ENCODE measurements at places on chromosomes 13 and 19.
A peak's percentile ranks its signal among the peaks of the same experiment; 100 is the strongest.

- no peak for DNase-seq
Observed at GRCh38 chr13:109743706-109744453, 42.5 kb downstream of the IRS2 start.

GRCh38 chr19:6060600-6061375, 49.5 kb downstream of the RFX2 start:
- no peak for DNase-seq

DNA sequence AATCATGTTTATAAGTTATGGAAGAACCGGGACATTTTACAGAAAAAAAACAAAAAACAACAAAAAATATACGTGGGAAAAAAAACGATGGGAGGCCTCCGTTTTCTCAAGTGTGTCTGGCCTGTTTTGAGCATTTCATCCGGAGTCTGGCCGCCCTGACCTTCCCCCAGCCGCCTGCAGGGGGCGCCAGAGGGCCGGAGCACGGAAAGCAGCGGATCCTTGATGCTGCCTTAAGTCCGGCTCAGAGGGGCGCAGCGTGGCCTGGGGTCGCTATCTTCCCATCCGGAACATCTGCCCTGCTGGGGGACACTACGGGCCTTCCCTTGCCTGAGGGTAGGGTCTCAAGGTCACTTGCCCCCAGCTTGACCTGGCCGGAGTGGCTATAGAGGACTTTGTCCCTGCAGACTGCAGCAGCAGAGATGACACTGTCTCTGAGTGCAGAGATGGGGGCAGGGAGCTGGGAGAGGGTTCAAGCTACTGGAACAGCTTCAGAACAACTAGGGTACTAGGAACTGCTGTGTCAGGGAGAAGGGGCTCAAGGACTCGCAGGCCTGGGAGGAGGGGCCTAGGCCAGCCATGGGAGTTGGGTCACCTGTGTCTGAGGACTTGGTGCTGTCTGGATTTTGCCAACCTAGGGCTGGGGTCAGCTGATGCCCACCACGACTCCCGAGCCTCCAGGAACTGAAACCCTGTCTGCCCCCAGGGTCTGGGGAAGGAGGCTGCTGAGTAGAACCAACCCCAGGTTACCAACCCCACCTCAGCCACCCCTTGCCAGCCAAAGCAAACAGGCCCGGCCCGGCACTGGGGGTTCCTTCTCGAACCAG, 1.8 kb upstream of the APOE start:
- peak; percentile 51 for DNase-seq

GRCh38 chr19:32241932-32242710, 103.3 kb upstream of the ZNF507 start:
- no peak for DNase-seq

DNA sequence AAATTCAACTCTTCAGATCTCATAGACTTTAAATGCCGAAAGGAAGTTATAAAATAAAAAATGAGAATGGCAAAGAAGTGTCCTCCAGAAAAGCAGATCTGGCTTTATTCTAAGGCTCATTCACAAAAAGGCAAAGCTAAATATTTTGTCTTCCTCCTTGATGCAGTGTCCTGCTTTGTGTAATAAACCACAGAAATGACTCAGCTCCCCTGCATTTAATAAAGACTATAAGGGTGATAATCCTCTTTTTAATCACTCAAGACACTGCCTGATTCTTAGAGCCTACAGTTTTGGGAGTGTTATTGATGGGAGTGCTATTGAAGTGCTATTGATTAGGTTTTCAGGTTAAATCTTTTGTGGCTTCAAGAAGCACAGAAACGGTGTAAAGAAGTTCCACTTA, 482.0 kb downstream of the PCDH20 start:
- DNase-seq: no peak

GRCh38 chr19:49680421-49681351, 3.6 kb downstream of the PRMT1 start:
- peak; percentile 92 for DNase-seq

DNA sequence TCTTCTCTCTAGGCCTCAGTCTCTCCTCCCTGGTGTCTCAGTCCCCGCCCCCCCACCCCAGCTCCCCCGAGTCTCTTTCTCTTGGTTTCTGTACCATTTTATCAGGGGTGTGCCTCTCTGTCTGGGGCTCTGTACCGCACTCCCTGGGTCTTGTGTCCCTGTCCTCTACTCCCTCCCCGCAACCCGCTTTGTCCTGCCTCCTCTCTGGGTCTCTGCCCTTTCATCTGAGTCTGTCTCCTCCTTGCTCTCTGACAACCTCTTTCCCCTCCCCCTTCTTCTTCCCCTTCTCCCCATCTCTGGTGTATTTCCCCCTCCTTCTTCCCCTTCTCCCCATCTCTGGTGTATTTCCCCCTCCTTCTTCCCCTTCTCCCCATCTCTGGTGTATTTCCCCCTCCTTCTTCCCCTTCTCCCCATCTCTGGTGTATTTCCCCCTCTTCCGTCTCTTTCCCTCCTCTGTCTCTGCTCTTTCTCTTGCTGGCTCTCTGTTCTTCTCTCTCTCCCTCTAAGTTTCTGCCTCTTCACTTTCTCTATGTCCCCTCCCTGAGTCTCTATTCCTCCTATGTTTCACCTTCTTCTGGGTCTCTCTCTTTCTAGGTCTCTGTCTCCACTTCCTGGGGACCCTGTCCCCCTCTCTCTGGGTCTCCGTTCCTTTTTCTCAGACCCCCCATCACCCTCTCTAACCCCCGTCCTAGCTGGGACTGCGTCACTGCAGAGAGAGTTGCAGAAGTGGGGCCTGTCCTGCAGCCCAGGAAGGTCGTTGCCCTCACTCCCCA, 2.2 kb upstream of the KCNC3 start:
- DNase-seq: no peak

DNA sequence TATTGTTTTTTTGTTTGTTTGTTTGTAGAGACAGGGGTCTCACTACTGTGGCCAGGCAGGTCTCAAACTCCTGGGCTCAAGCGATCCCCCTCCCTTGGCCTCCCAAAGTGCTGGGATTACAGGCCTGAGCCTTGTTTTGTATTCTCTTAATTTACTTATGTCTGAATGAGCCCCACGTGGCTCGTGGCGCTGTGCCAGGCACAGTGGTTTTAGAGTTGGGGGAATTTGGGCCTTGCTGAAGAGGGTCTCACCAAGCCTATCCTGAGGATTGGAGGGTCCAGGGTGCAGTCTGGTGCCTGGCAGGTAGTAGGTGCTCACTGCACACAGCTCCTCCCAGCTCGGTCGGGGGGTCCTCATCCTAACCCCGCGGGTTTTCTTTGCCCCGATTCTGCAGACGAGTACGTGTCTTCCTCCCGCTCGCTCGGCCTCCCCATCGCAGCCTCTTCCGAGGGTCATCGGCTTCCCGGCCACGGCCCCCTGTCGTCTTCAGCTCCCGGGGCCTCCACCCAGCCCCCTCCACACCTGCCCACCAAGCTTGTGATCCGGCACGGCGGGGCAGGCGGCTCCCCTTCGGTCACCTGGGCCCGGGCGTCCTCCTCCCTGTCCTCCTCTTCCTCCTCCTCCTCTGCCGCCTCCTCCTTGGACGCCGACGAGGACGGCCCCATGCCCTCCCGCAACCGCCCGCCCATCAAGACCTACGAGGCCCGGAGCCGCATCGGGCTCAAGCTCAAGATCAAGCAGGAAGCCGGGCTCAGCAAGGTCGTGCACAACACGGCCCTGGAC, 12.1 kb upstream of the EHD2 start:
- no peak for DNase-seq

DNA sequence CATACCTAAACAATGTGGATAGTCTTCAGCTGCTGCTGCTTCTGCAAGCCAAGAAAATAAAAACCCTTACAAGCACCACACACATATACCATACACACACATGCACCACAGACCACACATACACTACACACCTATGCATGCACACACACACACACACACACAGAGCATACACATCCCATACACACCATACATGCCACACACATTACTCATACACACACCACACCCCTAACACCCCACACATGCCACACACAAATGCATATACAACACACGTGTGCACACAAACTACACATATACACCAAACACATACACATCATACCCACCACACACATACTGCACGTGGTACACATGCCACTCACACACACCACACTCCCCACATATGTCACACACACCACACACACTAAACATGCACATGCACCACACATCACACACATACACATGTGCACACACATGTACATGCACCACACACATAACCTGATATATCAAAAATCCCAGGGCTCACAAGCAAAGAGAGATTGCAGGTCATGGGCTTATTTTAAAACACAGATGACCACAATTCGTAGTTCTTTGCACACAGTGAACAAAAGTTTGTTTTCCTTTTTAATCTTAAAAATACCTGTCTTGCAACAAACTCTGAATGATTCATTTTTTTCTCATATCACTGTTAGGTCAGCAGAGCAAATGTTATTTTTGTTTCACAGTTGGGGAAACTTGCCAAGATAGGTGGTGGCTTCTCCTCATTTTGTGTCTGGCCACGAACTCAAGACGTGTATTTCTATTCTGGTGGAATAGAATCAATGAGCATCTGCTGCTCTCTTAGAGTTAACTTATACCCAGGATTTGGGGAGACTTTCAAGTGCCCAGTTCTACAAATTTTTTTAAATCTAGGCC, 456.6 kb downstream of the FGF9 start:
- DNase-seq: no peak

DNA sequence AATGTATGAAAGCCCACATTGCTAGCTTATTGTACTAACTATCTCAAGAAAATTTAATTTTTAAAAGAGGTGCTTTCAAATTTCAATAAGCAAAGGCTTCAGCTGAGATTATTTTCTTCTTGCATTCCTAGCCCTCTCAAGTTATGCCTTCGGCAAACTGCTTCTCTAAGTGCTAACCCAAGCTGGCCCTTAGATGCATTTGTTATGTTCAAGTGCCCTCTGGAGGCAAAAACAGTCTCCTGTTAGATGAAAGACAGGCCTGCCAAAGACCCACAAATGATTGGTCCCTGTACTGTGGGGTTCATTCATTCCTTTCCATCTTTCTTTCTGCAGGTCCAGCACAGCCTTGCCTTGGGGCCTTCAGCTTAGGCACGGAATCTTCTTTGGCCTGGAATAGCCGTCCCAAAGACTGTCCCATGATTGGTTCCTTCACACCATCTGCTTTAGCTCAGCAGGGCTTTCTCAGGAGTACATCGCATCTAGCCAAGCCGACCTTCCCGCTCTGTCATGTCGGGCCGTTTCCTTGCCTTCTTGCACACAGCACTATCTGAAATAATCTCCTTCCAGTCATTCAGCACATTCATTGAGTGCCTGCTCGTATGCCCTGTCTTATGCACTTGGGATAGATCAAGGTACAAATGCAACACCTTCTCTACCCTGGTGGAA, 26.4 kb upstream of the TPTE2 start:
- no peak for DNase-seq

DNA sequence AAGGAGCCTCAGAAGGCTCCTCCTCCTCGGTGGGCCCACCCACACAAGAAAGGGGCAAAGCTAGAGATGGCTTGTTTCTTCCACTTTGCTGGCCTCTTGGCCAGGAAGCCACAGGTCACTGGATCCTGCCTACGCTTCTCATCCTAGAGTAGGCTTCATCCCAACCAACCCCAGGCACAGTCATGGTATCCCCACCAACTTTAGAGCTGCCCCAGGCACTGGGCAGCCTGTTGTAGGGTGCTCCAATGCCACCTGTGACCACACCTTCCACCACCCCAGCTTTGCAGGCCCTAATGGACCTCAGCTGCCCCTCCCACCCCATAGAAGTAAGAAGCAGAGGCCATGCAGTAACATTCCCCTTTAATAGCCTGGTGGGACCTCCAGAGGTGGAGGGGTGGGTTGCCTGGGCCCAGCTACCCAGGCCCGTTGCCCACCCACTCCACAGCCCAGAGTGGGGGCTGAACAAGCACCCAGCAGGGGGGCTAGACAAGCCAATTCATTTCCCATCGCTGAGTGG, 522 bp upstream of the CHMP2A start:
- no peak for DNase-seq

- no peak for DNase-seq
Observed at GRCh38 chr19:46660551-46661019, 397 bp downstream of the DACT3 start.

DNA sequence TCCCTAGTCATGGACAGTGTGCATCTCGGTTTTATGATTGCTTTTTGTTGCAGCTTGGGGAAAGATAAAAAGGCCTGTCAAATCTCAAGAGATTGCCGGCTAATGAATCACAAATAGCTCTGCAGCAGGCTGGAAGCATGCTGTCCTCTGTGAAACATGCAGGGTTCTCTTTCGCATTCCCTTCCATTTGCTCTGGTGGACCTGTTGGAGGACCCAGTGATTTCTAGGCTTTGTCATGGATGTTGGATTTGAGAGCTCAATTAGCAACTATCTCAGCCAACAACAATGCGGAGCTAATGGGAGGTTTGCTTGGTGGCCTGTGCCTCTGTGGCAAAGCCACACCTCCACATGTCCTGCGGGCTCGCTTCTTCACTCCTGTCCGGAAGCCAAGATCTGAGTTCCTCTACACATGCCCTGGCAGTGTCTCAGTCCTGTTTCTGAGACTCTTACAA, 418.1 kb upstream of the ARGLU1 start:
- no peak for DNase-seq

- no peak for DNase-seq
Observed at GRCh38 chr13:102277286-102277685, 124.6 kb downstream of the FGF14 start.

DNA sequence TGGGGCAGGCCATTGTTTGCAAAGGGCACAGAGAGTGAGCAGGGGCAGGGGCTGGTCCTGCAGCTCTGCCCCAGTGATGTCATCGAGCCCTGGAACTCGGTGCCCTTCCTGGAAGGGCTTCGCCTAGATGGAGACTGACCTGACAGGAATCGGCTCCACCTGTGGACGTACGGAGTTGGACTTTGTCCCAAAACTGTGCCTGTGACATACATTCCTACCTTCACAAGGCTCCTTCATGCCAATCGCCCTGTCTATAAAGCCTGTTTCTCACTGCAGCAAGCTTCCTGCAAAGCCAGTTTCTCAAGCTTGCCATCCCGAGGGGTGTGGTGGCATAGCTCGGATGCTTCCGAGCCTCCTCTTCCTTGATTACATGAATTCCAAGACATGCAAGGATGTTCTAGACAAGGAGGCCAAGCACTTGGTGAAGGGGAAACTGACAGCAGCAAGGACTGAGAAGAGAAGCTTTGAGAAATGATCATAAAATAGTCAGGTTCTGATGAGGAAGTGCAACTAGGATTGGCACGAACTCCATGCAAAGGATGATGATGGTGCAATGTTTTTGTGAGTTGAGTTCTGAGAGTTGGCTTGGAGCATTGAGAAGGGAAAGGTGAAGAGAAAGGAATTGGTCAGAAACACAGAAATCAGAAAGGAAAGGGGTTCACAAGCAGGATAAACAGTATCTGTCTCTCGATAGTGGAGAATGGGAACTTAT, 73.6 kb upstream of the STK24 start:
- no peak for DNase-seq

DNA sequence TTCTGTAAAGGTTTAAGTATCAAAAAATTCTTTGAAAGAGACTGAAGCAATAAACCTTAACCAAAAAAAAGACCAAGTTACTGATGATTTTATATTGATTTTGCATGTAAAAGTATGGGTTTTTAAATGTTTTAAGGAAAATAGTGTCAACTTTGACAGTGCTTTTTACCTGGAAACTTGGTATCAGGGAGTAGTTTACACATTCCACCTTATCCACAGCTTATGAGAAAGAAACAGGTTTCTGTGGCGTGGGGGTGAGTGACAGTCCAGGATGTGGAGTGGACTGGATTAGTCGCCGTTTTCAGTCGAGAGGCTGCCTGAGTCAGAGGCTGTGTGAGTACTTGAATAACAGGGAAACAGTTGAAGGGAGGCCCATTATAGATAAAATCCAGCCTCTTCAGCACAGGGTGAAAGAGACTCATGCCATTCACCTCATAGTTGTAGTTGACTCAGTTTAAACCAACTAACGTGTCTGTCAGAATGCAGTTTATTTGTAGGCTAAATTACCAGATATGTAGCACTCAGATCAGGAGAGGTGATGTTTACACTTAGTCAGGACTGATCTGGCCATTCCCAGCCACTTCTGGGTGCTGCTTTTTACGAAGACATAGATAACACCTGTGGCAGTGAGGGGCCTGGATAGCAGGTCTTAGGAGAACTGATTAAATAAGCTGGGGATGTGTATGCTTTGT, 595 bp upstream of the GPR183 start:
- no peak for DNase-seq
